Activated naive CD8-positive, alpha-beta T cell treated with anti-CD3 and anti-CD28 coated beads, Interleukin-2, amount 50 U/mL, for 16 hours (primary cell): ENCODE measurements at places on chromosomes 16 and 17.

- no peak for DNase-seq
These were observed 147.8 kb downstream of the IRF8 start for GRCh38 chr16:86046667-86047270.

GRCh38 chr17:4635823-4636375 is 5.6 kb downstream of the ALOX15 start:
- no peak for DNase-seq

GRCh38 chr16:58019866-58020538 is 5.6 kb upstream of the MMP15 start:
- no peak for DNase-seq

- no peak for DNase-seq
These were observed 7.0 kb upstream of the CALB2 start for GRCh38 chr16:71351558-71351901.

GRCh38 chr17:1164935-1165556 is 14.7 kb downstream of the ABR start:
- DNase-seq: no peak

GRCh38 chr16:4290236-4290830 is 17.5 kb upstream of the TFAP4 start:
- no peak for DNase-seq

- no peak for DNase-seq
These were observed 29.5 kb upstream of the WWOX start for GRCh38 chr16:78069913-78070312.

- DNase-seq: no peak
These were observed 21.7 kb downstream of the SPHK1 start for GRCh38 chr17:76405967-76406647.

- no peak for DNase-seq
These were observed 297.1 kb downstream of the IRF8 start for GRCh38 chr16:86195863-86196630.

DNA sequence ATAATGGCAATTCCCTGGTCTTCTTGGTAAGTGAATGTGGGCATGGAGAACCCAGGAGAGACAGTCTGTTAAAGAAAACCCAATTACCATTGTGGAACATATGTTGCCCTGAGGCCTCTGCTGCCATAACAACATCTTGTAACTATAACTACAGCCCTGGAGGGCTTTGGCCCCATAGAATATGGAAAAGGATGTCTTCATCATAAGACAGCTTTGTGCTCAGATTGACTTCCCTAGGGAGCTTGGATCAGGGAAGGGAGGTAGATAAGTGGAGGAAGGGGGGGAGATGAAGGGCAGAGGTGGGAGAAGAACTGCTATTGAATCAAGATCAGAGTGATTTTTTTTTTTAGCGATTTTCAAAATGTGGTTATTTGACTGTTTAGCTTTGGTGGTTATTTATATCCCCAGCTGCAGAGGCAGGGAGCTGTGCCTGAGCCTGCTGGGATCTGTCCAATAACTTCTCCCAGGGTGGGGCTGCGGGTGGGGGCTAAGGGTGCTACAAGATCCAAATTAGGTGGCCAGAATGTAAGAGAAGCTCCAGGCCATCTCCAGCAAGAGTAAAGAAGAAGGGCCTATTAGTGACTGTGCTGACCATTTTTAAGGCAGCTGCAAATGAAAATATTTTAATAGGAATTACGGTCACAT is 5.3 kb upstream of the KAT7 start:
- no peak for DNase-seq

DNA sequence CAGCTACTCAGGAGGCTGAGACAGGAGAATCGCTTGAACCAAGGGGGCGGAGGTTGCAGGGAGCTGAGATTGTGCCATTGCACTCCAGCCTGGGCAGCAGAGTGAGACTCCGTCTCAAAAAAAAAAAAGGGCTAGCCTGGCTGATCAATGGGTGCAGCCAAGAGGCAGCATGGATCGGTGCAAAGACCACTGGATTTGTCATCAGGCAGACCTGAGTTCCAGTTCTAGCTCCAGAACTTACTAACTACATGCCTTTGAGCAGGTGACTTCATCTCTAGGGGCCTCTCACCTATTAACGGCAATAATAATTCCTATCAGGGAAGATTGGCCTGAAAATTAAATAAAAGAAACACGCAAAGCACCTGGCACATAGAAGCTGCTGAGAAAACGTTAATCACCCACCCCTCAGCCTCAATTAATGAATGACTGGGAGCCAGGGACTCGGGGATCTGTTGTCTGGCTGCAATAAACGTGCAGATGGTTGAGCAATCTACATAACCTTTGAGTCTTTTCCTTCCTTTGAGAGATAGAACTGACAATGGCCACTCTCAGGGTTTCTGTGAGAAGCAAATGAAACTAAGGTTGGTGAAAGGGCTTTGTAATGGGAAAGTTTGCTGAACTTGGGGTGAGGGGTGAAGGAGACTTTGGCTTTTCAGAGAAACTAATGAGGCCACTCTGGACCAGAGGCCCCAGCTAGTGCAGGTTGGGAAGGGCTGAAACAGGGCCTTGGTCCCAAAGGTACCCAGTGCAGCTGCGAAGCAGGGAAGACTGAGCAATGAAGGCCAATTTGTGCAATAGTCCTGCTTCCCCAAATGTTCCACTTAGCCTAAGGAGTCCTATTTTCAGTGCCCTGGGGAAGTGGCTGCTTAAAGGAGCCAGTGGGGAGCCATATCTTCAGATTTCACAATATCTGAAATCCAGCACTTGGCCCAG is 7.6 kb downstream of the SEZ6L2 start:
- DNase-seq: no peak

DNA sequence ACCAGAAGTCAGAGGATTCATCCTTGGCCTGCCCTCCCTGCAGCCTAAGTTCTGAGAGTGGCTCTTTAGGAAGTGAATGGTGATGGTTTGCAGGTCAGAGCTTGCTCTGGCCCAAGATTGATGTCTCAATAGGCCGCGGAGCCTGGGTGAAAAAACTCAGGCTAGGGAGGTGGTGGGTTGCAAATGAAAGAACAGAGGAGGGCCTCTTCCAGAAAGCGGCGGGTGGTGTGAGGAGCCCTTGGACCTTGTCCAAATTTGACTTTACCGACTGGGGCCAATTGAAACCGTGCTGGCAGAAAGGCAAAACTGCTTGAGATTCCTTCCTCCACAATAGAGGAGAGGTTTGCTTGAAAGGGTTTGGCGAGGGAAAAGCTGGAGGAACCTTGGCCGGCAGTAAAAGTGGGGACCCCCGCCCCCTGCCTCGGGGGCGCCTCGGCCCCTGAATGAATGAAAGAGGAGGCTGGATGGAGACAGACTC is 331.3 kb downstream of the SEC14L1 start:
- no peak for DNase-seq

DNA sequence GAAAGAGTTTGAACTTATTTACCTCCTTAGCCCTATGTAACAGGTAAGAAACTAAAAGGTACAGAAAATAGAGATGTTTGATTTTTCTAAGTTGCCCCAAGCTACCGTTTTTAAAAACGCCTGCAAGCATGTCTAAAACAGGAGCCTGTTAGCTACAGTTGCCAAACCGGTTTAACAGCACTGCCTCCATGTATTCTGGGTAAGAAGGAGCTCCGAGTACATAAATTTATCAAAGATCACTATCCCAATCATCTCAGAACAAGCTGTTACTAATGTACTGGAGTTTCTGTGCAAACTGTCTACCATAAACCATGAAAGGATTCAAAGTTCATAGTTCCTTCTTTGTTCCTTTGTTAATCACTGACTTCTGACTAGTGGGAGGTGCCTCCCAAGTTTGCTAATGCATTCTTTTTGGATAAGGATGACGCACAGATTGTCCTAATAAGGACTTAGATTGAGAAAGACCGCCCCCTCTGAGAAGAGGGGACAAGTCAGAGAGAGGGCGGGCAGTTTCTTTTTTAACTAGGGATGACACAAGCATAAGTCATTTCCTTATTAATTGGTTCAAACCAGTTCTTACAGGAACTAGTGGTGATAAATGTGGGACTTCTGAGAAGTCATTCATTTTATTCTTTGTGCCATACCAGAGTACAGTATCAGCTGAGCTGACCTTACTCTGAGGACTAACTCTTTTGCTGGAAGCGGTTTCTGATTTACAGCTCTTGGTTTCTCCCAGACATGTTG is 55.3 kb downstream of the TUBD1 start:
- DNase-seq: no peak

- no peak for DNase-seq
These were observed 55.2 kb upstream of the ELAC2 start for GRCh38 chr17:13073018-13073417.

DNA sequence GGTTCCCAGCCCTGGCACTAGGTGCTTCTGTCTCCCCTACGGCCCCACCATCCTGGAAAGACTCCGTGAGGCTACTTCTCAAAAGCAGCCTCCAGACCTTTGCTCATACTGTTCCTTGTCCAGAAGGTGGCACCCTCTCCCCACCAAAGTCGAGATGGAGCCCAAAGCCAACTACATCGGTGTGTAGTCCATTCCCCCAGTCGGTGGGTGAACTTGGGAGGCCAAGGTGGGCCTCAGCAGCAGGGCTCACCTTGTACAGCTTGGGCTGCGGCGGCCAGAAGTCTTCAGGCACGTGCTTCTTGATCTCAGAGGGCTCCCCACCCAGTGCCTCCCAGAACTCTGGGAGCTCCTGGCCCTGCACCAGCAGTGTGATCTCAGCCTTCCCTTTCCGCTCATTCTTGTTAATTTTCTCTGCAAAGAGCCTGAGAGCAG is 10.2 kb downstream of the FLII start:
- DNase-seq: peak; percentile 27

- DNase-seq: no peak
These were observed 219.8 kb downstream of the KATNIP start for GRCh38 chr16:27769561-27770255.

- no peak for DNase-seq
These were observed 132.2 kb downstream of the SKAP1 start for GRCh38 chr17:48297825-48298224.

GRCh38 chr16:67608364-67608763 is 36.6 kb upstream of the CARMIL2 start:
- no peak for DNase-seq

DNA sequence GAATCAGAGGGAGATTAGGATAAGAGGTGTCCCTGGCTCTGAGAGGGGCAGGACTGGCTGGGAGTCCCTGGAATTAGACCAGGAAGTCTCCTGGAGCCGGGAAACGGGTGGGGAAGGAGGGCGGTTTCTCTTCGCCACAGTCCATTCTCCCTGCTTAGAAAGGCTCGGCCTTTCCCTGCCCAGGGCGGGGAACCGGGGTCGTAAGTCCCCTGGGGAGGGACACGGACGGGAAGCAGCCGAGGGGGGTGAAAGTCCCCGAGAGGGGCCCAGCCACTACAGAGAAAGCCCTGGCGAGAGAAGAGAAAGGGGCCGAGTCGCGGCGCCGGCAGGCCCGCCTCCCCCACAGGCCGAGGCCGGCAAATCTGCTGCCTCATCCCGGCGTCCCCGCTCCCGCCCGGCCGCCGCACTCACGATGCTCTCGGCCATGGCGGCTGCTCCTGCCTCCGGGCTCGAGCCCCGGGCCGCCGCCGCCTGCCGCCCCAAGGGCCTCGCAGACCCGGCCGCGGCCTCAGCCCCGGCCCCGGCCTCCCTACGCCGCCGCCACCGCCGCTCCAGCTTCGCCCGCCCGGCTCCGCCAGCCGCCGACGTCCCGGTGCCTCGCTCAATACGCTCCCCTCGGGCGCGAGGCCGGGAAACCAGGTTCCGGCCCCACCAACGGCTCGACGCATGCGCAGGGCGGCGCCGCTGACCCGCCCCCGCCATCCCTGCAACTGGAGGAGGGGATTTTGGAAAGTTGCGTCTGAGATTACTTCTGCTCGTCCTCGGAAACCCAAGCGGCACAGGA is at the start of the genes NPLOC4 and TSPAN10:
Gene NPLOC4 (minus strand): TSS at position 608 of the 784 bp plus-strand sequence. CDS start 182 bp downstream, at position 426.
Gene TSPAN10 (plus strand): TSS at position 692 of the 784 bp plus-strand sequence. CDS start 5,217 bp downstream, outside the sequence.
- peak; percentile 59 for DNase-seq

DNA sequence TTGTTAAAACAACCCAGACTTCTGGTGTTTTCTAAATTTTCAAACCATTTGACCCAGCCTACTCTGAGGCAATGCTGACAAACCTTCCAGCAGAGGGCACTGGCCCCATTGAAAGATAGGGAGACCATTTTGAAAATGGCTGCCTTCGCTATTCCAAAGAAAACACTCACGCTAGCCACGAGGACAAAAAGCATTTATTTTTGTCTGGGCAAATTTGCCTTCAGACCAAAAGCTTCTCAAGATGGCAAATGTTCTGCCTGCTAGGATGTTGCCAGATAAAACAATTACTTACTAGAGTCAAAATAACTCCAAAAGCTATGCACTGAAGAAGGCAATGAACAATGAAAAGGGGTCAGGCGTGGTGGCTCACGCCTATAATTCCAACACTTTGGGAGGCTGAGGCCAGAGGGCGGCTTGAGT is 296.7 kb upstream of the IRX5 start:
- no peak for DNase-seq

DNA sequence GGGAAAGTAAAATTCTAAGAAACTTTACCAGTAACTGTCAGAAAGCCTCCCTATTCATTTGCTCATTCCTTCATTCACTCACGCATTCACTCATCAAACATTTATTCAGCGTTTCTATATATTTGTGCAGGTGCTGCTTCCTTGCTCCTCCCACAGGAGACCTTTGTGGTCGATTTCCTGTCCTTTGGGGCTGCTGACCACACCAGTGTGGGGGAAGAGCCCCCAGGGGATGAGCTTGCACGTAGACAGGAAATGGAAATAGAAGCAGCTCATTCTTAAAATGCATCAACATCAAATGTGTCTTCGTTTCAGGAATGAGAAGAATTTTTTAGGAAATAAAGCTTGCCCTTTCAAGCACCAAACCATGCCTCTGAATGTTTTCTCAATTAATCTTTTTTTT is 9.6 kb downstream of the PIK3R6 start:
- DNase-seq: no peak

- no peak for DNase-seq
These were observed 2.9 kb upstream of the CLDN9 start for GRCh38 chr16:3009568-3010390.

- no peak for DNase-seq
These were observed 2.0 kb downstream of the TMC5 start for GRCh38 chr16:19419698-19420075.

- no peak for DNase-seq
These were observed 237.7 kb upstream of the ZFHX3 start for GRCh38 chr16:73285436-73286201.

- DNase-seq: no peak
These were observed 224.3 kb downstream of the HS3ST4 start for GRCh38 chr16:25916037-25916436.

GRCh38 chr17:22669721-22670120 is 977.4 kb downstream of the KCNJ18 start:
- no peak for DNase-seq

GRCh38 chr17:5598457-5598856 is 14.1 kb upstream of the NLRP1 start:
- DNase-seq: no peak

GRCh38 chr17:20103454-20104446 is 94.6 kb downstream of the SPECC1 start:
- DNase-seq: no peak

DNA sequence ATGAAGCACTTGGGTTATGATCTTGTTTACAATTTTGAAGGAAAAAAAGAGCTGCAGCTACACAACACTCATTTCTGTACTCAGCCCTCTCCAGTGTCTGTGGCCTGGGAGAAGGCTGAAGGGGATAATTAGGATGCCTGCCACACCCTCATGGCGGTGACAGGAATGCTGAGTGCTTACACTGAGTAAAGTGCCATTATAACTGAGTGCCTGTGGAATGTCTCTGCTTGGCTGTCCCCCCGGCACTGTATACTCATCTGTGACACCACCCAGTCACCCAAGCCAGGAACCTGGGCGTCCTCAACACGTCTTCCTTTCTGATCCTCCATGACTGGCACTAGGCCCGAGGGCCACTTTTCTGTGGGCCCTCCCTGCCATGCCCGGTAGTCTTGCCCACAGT is 3.5 kb upstream of the MRPL38 start:
- no peak for DNase-seq
